Mesothelial cell of epicardium (in vitro differentiated cells): ENCODE measurements at places on chromosomes 5 and 9.

GRCh38 chr9:135320943-135321342 lies 158.6 kb upstream of the PPP1R26 start:
- no peak for DNase-seq

DNA sequence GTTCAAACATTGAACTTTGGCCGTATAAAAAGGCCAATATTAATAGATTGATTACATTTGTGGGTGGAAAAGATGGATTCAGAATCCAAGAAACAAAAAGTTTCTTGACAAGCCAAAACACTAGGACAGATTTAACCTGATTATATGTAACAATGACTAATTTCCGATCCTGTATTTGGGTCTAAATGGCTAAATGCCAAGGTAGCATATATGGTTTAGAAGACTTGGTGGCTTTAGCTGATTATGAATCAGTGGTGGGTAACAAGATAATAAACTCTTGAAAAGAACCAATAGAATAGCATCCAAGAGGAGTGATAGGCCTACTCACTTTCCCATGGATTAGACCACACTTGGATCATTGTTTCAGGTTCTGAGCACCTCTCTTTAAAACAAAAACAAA lies 21.8 kb upstream of the ANP32B start:
- no peak for DNase-seq

- no peak for DNase-seq
Measured at GRCh38 chr5:5613261-5613990, 190.9 kb downstream of the ICE1 start.

DNA sequence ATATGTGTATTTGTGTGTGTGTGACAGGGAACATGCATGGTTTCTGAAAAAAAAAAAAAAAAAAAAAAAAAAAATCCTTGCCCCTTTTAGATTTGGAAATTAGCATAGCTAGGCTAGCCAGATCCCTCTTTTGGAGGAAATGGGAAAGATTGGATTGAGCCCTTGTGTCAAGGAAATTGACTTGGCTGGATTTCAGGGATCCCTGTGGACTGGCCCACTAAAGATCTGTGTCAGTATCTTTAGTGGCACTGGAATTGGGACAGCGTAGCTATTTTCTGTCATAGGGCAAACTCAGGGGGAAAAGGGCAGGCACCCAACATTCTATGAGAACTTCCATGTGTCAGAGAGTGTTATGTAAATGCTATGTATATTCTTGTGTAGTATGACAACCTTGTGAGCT lies 35.4 kb downstream of the SH3GL2 start:
- DNase-seq = no peak

GRCh38 chr5:169350016-169350415 lies 49.1 kb upstream of the SLIT3 start:
- no peak for DNase-seq

- DNase-seq = no peak
Measured at GRCh38 chr9:96113032-96113431, 188.9 kb downstream of the HSD17B3 start.

DNA sequence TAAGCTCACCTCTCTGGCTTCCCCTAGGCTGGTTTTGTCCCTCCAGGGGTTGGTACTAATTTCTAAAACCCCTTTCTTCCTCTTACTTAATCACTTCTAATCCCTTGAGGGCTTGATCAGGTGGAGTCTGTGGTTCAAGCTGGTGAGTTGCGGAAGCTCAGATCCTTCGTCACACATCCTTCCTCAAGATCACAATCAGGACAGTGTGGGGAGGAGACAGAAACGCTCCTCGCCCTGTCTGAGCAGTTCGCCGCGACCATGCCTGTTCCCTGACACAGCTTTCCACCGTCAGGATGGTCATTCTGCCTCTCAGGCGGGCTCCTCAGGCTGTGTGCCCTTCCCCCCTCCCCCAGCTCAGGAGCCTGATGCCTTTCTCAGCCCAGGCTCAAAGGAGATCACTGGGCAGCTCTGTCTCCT lies 24.3 kb downstream of the CPLX2 start:
- DNase-seq = no peak

- no peak for DNase-seq
Measured at GRCh38 chr5:6886866-6887265, 173.6 kb downstream of the TENT4A start.

DNA sequence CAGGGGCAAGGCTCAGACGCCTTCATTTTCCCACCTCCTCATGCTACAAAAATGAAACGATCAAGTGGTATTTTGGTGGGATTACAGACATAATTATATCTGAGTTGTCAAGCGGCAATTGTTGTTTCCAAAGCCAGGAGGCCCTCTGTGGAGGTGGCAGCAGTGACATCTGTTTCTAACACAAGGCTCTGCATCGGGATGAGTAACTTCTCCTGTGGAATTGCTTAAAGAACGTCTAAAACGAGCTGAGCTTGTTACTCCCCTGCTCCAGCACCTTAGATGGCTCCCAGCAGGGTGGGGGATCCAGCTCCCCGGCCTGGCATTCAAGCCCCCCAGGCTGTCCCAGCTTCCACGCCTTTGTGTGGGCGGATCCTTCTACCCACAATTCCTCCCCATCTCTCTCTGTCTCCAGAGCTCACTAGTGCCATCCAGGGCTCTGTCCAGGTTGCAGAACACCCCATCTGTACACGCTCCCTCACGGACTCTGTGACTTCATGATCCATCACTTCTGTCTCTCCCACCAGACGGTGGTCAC lies 36.8 kb downstream of the DAB2IP start:
- no peak for DNase-seq

- DNase-seq = no peak
Measured at GRCh38 chr9:126392662-126393371, 66.2 kb downstream of the MVB12B start.

- no peak for DNase-seq
Measured at GRCh38 chr5:124054564-124054963, 542.6 kb downstream of the CSNK1G3 start.

- DNase-seq = no peak
Measured at GRCh38 chr5:157306692-157307471, 41.0 kb downstream of the CYFIP2 start.

GRCh38 chr5:115461093-115461492 lies 83.5 kb downstream of the FEM1C start:
- no peak for DNase-seq

GRCh38 chr5:141872496-141873356 lies 5.5 kb downstream of the PCDH1 start:
- DNase-seq = no peak

DNA sequence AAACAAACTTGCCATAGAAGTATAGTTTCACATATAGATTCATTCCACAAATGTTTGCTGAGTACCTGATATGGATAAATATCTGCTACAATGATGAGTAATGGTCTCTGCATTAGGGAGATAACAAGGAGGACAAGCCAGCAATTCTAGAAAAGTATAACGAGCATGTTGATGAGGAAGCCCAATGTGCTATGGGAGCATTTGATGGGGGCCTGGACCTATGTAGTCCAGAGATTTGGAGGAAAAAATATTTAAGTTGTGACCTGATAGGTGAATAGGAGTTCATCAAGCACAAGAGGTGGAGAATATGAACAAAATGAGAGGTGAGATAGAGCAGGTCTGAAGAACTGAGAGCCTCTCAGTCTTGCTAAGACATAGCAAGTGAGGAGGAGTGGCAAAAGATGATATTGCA lies 14.4 kb upstream of the TMEM245 start:
- no peak for DNase-seq

- no peak for DNase-seq
Measured at GRCh38 chr9:123679330-123679987, 250.5 kb downstream of the DENND1A start.

DNA sequence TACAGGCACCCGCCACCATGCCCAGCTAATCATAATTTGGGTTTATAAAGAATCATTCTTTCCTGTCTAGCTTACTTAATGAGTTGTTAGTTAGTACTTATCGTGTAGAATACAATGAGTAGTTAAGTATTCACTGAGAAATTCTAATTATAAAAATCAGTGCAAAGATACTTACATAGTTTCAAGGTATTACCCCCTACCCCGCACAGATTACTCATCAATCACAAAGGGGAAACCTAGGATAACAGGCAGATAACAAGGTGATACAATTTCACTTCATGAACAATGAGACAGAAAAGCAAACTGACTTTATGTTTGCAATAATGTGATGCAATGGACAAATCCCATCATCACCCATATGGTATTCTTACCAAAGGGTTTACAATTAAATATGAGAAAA lies 109.6 kb downstream of the FAM174A start:
- DNase-seq = no peak

DNA sequence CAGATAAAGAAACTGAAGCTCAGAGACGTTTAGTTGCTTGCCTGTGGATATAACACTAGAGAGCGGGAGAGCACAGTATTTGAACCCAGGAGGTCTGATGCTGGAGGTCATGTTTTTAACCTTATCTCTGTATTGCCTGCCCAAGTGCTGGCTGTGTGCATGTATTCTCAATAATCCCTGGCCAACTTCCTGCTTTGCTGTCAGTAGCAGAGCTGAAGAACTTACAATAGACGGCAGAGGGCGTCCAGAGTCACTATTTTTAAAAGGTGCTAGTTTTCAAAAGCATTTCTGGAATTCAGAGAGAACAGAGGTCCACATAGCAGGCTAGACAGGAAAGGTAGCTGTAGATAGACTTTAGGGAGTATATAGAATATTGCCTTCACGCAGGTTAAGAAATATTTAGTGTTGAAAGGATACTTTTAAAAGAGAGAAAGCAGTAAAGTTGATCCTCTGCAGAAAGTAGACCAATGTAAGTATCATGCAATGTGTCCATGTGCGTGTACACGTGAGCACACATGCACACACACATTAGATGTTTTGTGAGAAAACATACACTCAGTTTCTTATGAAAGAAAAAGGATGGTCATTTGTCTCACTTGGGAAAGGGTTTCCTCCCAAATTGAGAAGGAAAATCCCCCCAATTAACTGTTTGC lies 46.3 kb downstream of the PTCD2 start:
- no peak for DNase-seq

- no peak for DNase-seq
Measured at GRCh38 chr5:37490931-37491330, 111.8 kb downstream of the WDR70 start.

GRCh38 chr5:4924577-4924976 lies 215.6 kb upstream of the ADAMTS16 start:
- DNase-seq = no peak

- no peak for DNase-seq
Measured at GRCh38 chr5:170761048-170761707, 22.3 kb upstream of the GABRP start.

GRCh38 chr5:155303120-155303519 lies 289.6 kb downstream of the KIF4B start:
- no peak for DNase-seq

DNA sequence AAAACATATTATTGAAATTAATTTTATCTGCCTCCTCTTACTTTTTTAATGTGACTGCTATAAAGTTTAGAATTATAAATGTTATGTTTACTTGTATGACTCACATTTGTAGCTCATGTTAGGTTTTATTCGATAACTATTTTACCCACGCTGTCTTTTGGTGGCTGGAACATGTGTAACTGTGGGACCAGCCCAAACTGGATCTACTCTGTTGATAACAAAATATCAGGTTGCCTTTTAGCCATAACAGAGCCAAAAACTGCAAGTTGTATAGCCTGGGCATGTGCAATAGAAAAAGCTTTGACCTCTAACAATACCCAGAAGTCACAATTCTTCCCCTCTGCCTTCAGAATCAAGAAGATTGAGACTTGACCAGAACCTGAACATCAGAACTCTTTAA lies 356.5 kb downstream of the PRELID2 start:
- no peak for DNase-seq

DNA sequence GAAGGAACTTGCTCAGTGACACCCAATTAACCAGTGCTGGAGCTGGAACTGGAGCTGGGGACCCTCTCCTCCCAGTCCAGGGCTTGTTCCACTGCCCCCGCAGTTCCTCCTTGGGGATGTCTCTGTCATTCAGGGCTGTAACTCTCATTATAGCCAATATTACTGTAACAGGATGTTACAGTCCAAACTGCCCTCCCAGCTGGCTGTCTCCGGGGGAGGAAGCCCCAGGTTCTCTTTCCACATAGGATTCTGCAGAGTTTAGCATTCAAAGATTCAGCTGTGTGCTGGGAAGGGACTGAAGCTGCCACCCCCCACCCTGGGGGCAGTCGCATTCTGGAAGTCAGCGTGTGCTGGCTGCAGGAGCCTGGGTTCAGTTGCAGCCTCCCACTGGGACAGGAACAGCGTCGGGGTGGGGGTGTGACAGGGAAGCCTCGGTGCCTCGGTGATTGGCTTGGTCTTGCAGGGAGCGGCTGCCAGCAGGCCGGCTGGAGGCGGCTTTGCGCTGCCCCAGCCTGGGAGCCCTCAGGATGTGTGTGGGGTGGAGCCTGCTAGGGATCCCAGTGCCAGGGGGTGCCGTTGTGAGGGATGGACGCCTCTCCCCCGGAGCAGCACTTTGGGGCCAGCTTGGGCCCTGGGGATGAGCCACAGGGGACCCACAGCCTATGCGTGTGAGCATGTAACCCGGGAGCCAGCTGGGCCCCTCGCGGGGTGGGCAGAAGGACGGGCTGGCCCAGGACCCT lies 101.1 kb downstream of the RGS3 start:
- no peak for DNase-seq

GRCh38 chr5:27062451-27062850 lies 24.1 kb upstream of the CDH9 start:
- no peak for DNase-seq

DNA sequence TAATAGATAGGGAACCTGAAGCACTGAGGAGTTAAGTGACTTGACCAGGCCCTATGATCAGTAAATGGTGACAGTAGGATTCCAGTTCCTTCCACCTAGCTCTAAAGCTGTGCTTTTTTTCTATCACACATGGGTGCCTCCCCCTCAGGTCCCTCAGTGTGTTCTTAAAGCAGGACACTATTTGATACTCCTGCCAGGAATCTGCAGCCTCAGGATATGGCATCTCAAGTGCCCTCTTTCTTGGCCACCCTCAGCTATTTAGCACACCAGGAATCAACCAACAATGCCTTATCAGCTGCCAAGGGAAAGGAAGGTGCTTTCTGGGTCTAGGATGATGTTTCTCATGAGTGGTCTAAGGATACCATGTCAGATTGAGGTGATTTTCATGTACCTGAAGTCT lies 49.1 kb downstream of the MACROH2A1 start:
- DNase-seq = no peak

DNA sequence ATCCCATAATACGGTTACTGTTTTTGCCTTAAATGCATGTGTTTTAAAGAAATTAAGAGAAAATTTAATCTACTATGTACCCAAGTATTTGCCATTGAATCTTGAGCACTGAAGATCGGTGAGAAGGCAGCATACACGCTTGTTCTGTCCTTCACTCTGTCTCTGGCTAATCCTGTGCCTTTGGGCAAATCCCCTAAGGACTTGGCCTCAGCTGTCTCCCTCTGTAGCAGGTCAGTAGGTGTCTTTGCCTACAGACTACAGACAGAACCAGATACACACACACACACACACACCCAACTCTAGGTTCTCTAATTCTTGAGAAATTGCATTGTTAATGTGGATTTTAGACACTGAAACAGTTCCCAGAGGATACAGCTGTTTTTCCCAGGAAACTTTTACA lies 117.4 kb downstream of the WDR41 start:
- no peak for DNase-seq
